Keratinocyte (primary cell): ENCODE measurements at places on chromosomes 7 and 10. TPM values are rescaled to one million over a fixed set of nuclear protein-coding genes. Genes with fewer than 3 reads are reported as not detected.

The SFMBT2 gene
- 0.48 to 0.71 TPM (median 0.71 TPM) in 3 replicates for polyA plus RNA-seq

GRCh38 chr7:126716321-126716720 is 536.4 kb downstream of the GRM8 start:
- H3K4me1 ChIP-seq = peaks cover 6% of the 10 kb centered on the region
- H3K27me3 ChIP-seq = no peaks in the 10 kb centered on the region
- no peaks in the 10 kb centered on the region for H3K36me3 ChIP-seq
- H3K4me3 ChIP-seq = no peak overlapping the region
- DNase-seq = no peak

DNA sequence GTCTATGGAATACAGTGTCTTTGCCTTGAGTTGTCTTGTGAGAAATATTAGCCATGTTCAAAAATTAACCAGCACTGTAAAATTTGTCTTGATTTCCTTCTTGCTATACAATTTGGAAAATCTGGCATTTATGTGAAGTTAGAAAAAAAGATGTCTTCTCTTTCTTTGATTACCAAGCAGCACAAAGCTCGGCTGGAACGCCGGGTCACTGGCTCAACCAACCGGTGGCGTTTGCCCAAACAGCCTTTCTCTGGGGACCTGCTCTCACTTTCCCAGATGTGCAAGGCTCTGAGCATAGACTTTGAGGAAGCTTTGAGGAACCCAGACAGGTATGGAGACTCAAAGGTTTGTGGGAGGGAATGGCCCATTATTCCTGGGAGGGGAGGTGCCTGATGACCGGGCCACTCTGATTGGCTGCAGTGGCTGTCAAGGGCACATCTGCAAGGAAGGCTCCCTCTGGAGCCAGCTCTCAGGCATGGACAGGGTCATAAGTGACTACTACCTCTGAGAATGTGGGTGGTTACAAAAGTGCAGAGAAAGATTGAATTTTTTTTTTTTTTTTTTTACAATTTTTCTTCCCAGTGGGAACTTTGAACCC is 5.6 kb downstream of the BTBD16 start:
- no peaks in the 10 kb centered on the region for H3K27me3 ChIP-seq
- H3K4me1 ChIP-seq = peaks cover 23% of the 10 kb centered on the region
- H3K27ac ChIP-seq = no peak overlapping the region
- H3K4me3 ChIP-seq = no peak overlapping the region
- H3K36me3 ChIP-seq = no peaks in the 10 kb centered on the region
- no peak for DNase-seq

DNA sequence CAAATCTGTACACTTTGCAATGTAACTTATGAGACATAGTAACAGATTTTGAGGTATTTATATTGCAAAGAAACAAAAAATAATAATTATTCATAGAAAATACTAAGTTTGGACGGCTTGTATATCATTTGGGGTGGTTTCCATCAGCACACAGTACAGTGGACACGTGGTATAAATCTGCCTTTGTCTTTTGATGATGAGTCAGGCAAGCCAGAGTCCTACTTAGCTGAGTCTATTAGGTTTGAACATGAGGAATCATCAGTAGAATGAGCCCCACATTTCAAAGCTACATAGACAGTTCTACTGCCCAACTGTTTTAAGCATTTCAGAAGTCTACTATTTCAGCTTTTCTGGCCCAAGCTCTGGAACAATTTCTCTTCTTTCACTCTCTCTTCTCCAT is 803.2 kb downstream of the PHTF2 start:
- no peaks in the 10 kb centered on the region for H3K27me3 ChIP-seq
- no peak overlapping the region for H3K27ac ChIP-seq

DNA sequence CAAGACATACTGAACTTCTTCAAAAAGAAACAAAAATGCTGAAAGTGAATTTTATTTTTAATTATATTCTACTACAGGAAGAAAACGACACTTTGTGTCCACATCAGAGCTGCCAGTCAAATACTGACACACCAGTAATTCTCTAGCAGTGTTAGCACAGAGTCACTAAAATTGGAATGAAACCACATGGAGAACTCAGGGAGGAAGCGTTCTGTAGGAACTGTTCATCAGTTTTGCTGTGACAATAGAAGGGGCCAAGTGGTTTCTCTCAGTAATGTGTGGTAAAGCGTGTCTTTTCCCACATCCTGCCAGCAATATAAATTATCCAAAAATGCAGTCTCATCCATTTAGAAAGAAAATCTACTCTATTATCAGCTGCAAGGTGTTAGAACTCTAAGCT is 683.3 kb downstream of the GRM8 start:
- no peak for DNase-seq
- no peak overlapping the region for H3K27ac ChIP-seq
- H3K27me3 ChIP-seq = no peaks in the 10 kb centered on the region
- no peak overlapping the region for H3K4me3 ChIP-seq
- H3K36me3 ChIP-seq = no peaks in the 10 kb centered on the region
- H3K4me1 ChIP-seq = peaks cover 6% of the 10 kb centered on the region
